ENCODE measurements at places on chromosomes 16 and 17.

- no peak for DNase-seq
Measured at GRCh38 chr16:9681508-9681907, 500.7 kb downstream of the GRIN2A start.

GRCh38 chr17:55334285-55334684, 69.5 kb downstream of the HLF start:
- no peak for DNase-seq

DNA sequence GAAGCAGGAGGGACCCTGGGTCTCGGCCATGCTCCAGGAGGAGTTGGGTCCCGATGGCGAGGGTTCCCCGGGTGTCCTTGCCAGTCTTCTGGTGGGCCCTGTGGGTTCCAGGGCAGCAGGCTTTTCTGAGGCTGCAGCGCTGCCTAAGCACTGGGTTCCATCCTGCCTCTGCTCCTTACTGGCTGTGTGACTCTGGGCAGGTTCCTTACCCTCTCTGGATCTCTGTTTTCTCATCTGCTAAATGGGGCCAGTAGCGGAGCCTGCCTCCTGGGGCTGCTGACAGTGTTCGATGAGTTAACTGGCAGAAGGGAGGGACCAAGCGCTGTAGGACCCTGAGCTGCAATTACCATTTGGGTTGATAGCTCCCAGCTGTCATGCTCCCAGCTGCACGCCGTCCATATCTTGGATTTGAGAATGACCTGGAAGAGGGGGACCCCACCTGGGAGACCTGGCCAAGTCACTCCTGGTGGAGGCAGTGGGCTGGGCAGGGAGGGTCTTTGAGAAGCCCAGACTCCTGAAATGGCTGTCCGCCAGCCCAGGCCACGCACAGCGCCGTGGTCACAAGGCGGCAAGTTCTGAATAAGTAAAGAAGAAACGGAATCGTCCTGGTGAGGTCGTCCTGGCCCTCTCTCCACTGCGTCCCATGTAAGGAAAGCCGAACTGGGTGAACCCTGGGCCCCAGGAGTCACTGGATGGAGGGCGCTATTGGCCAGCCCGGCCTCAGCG, 47.2 kb upstream of the GSE1 start:
- no peak for DNase-seq

DNA sequence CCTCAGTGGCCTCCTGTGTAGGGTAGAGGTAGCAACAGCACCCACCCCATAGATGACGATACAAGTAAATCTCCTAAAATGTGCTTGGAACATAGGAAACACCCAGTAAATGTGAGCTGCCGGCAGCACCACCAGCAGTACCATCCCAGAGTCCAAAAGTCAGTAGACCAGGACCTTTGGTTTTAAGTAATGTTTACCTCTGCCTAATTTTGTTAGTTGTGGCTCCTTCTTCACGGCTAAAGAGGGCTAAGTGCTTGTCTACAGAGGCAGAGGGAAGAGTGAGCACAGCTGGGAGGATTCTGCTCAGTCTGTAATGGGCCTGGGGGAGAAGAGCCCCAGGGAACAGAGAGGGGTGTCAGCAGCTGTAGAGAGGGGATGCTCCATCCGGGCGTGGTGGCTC, 91.3 kb upstream of the FBXO47 start:
- no peak for DNase-seq

DNA sequence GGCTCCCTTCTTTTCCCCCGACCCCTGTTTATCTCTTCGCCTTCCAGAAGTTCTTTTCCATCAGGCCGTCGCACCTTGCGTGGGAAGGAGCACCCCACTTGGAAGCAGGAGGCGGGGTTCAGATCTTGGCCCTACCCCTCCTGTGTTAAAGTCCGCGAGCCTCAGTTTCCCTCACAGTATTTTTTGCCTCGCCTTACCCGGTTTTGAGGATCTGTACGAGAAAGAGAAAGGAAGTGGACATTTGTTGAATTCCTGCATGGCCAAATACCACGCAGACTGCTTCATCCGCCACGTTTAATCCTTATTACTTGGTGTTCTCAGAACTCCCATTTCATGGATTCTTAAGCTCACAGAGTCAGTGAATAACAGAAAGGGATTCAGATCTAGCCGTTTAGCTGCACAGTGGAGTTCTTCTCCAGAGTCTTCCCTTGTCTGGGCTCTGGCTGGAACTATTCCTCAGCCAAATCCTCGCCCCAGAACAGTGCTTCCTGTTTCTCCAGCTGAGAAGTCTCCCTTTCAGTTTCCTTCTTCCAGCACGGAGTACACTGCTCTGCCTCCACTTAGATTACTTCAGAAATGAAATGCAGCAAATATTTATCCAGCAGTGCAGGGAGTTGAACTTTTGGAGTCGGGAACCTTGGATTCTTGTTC, 590 bp downstream of the TMEM219 start:
- DNase-seq, result no peak

- no peak for DNase-seq
Measured at GRCh38 chr17:45948498-45948880, 50.6 kb upstream of the STH start.

- DNase-seq, result no peak
Measured at GRCh38 chr17:36578671-36579070, 13.0 kb upstream of the DHRS11 start.

- no peak for DNase-seq
Measured at GRCh38 chr16:58452640-58453039, 47.3 kb upstream of the NDRG4 start.

DNA sequence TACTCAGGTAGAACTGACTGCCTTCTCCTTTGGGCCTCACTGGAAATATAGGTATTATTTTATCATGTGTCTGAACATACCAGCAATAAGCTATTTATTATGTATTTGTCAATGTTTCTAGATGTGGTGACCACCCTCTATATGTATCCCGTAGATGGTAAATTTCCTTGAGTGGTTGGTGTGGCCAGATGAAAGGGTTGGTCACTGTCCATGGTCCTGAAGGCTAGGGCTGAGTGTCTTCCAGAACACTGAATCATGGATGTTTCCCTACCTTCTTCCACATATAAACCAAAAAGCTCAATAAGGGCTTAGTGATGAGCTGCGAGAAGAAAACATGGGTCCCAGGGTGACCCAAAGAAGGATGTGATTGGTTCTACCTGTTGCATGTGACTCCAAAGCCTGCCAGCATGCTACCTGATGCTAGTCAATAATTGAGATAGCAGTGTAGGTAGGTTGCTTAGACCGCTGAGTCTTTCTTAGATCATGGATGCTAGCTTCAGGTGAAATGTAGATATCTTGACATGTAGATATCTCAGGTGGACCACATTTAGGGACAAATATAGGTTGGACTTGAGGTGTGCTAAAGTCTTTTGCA, 150.3 kb downstream of the ASIC2 start:
- no peak for DNase-seq

GRCh38 chr16:64132759-64133361, 989.0 kb downstream of the CDH11 start:
- no peak for DNase-seq

DNA sequence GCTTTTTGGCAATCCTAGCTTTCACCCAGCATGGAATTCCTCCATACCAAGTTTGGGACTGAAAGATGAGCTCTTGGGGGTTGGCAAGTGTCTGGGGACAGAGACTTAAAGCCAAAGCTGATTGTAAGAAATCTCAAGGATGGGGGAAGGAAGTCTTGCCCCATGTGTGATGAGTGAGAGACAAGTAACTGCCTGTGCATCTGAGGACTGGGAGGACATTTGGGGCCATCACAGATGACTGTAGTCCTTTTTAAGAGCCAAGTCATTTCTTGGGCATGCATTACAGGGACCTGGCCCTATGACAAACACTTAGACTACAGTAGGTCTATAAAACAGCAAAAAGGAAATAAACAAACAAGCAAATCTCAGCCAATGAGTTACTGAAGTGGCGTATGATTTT, 36.3 kb upstream of the CCL2 start:
- no peak for DNase-seq

GRCh38 chr16:20397468-20398074, 7.0 kb downstream of the PDILT start:
- no peak for DNase-seq

- DNase-seq, result no peak
Measured at GRCh38 chr17:27430882-27431491, 25.3 kb upstream of the KSR1 start.

DNA sequence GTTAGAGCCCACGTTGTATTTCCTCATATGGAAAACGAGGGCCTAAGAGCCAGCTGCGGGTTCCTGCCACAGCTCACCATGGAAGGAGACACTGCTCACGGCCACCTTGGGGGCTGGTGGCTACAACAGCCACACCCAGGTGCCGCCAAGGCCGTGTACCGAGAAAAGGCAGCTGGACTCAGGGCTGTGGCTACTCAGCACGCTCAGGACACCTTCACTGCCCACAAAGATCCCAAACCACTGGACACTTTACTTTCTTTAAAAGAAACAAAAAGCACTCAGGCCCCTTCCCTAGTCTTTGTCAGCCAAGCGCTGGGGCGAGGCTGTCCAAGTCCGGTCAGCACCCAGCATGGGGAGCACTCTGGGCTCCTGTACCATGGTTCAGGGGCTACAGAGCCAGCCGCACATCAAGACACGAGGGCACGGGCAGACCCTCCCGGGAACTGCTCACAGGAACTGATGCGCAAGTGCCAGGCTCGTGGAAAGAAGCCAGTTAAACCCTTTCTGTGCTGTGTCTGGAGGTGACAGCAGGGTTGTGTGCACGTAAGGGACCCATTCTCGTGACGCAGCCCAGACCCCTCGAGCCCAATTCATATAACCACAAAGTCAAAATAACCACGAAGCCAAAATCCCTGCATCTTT, 18.5 kb downstream of the SLC16A3 start:
- DNase-seq, result no peak

All from stimulated activated CD8-positive, alpha-beta memory T cell treated with anti-CD3 and anti-CD28 coated beads, Interleukin-4, amount 100 ng/mL, for 1 hour (primary cell).